ENCODE measurements at places on chromosomes 16 and 17.

DNA sequence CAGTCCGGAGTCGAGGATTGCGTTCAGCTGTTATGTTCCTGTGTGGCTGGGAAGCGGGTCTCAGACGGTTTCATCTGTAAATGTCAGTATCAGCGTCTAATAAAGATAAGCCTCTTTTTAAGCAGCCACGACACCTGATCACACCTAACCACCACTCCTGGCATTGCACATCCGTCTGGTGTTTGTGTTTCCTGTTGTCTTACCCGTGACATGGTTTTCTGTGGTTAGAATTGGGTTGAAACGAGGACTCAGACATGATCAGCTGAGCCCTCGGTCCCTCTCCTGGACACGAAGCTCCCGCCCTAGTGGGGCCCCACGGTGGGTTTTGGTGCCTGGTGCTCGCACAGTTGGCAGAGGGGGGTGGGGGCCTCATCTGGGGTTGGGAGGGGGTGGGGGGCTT is 18.3 kb downstream of the CPNE7 start:
- DNase-seq: no peak

DNA sequence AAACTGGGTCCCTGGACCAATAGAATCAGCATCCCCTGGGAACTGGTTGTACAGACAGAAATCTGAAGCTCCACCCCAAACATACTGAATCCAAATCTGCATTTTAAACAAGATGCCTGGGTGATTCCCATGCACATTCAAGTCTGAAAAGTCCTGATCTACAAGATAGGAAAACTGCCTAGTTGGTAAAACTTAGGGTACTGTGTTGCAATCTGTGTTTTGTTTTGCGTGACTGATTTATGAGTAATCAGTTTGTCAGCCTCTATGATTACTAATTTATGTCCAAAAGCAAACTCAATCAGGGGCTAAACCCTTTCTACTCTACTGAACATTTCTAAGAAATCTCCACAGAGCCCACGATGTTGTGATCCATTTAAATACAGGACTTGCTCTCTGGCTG is 103.8 kb downstream of the YPEL2 start:
- no peak for DNase-seq

GRCh38 chr16:62135446-62135845 is 99.2 kb upstream of the CDH8 start:
- no peak for DNase-seq

DNA sequence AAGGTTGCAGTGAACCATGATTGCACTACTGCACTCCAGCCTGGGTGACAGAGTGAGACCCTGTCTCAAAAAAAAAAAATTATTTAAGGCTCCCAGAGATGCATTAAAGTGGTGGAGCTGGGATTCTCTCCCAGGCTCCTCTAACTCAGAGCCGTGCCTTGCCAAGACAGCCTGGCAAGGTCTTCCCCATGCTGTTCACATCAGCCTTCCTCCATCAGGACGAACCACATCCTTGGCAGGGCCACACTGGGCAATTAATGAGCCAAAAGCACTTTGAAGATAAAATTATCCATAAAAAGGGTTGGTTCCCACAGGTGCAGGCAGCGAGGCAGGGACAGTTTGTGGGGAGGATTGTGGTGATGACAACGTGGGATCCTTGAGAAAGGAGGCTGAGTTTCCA is 19.8 kb upstream of the BBS2 start:
- no peak for DNase-seq

DNA sequence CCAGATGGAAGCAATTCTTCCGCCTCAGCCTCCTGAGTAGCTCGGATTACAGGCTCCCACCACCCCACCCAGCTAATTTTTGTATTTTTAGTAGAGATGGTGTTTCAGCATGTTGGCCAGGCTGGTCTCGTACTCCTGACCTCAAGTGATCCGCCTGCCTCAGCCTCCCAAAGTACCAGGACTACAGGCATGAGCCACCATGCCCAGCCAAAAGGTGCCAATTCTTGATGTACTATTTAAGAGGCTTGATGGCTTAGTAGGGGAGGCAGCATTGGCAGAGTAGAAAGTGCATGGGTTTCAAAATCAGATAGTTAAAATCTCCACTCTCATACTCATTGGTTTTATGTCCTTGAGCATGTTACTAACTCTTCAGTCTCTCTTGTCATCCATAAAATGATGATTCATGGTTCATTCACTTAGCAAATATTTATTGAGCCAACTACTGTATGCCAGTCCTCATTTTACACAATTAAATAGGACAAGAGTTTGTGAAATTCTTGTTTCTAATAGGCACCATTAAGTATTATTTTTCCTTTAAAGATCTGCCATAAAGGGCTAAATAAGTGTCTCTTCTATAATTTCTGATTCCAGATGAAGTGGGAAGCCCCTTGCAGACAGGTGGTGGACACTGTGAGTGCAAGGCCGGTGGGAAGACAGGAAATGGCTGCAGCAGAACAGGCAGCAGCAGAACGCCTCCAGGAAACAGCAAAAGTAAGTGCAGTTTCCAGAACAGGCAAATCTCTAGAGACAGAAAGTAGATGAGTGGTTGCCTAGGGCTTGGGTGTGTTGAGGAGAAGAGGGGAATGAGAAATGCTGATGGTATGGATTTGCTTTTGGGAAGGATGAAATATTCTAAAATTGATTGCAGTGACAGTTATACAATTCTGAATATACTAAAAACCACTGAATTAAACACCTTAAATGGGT is 8.2 kb upstream of the RPL27 start:
- no peak for DNase-seq

DNA sequence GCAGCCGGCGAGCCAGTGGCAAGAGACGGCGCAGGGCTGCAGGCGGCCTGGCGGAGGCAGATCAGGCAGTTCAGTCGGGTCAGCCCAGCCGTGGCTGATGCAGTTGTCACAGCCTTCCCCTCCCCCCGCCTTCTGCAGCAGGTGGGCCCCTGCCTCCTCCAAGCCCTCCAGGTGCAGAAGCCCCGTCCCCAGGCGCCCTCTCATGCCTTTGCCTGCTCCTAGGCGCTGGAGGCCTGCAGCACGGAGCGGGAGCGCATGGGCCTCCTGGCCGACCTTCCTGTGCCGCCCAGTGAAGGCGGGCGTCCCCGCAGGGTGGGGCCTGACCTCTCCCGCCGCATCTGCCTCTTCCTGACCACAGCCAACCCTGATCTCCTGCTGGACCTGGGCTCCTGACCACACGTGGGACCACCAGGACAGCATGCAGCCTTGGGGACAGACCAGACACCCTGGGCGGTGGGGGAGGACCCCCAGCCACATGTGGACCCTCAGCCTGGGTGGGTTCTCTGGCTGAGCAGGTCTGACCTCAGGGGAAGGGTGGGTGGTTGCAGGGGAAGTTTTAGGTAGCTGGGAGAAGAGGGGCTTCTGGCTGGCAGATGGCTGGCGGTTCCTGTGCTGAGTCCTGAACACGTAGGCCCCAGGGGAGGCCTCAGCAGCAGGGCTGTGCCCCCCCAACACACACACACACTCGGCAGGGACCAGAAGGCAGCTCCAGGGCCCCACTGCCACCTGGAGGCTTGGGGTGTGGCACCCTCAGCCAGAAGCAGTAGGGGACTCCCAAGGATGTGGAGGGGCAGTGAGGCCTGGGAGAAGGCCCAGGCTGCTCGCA is 3.1 kb upstream of the MRPS34 start:
- DNase-seq: no peak

DNA sequence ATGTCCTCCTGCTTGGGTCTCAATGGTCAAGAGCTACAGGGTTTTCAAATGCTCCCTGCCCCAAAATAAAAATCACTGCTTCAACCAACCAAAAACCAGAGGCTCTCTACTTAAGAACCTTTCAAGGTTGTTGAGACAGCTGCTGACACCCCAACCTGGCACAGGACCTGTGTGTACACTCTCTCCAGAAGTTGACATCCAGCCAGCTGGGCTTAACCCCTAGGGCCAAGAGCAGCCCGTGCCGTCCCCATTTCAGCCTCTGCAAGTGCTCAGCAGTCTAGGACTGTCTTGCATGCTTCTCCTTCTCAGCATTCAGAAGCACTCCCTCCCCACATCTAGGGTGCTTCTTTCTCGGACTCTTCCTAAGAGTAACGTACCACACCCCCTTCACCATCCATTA is 59.0 kb upstream of the TRAP1 start:
- DNase-seq: no peak

DNA sequence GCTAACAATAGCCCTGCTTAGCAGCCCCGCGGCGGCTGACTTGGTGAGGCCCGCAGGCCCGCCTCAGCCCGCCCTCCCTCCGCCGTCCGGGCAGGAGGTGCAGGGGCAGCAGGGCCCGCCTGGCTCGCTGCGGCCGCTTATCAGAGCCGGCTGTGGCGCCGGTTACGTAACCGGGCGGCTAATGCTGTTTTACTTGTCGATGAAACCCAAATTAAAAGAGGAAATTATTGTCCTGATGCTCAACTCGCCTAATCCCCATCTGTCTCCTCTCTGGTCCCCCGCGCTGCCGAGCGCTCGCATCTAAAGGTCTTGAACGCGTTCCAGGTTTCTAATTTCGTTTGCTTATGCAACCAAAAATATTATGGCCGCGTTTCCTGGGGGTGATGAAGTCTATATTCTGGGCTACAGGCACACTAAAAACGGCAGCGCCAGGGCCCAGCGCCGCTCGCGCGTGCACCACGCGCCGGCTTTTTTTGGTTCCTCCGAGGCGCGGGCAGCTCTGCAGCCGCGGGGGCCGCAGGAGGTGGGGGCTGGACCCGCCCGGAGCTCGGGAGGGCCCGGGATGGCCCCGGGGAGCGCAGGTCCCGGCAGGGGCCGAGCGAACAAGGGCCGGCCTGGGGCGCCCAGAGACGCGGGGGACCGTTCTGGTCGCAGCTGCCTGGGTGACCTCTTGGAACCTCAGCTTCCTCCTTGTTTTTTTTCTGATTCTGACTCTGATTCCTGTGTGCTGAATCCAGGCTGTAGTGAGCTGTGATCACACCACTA is 65.2 kb upstream of the TOB1 start:
- DNase-seq: no peak

- DNase-seq: no peak
Measured at GRCh38 chr16:11277607-11278337, 1.5 kb upstream of the PRM2 start.

DNA sequence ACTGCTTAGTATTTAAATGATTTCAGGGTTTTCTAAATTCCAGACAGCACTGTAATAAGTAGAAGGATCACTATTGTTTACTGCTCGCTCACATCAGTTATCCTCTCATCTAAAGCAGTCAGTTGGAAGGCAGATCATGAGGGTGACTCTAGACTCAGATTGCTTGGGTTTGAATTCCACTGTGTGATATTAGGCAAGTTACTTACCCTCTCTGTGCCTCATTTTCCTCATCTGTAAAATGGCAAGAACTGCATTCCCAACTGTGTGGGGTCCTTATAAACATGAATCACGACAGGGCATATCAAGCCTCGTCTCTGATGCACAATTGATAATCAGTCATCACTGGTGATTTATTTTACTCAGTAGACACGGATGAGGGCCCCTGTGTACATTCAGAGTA is 15.1 kb downstream of the CLUAP1 start:
- DNase-seq: no peak

DNA sequence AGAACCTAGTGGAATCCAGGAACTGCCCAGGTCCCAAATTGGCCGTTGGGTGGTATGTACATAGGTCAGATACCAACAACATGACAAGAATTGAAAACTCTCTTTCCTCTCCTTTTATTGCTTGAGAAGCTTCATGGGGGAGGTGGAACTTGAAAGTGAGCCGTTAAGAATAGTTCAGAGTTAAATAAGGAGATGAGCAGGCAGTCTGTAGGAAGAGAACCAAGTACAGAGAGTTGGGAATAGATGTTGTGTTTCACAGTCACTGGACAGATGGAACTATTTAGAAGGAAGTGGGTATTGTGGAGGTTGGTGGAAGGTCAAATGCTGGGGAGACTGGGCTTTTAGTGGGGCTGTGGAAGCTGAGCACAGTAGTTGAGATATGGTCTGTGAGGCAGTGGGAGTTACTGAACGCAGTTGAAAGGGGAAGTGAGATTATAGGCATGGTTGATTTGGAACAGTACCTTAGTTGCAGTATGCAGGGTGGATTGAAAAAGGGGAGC is 26.4 kb downstream of the ARHGAP44 start:
- DNase-seq: no peak

DNA sequence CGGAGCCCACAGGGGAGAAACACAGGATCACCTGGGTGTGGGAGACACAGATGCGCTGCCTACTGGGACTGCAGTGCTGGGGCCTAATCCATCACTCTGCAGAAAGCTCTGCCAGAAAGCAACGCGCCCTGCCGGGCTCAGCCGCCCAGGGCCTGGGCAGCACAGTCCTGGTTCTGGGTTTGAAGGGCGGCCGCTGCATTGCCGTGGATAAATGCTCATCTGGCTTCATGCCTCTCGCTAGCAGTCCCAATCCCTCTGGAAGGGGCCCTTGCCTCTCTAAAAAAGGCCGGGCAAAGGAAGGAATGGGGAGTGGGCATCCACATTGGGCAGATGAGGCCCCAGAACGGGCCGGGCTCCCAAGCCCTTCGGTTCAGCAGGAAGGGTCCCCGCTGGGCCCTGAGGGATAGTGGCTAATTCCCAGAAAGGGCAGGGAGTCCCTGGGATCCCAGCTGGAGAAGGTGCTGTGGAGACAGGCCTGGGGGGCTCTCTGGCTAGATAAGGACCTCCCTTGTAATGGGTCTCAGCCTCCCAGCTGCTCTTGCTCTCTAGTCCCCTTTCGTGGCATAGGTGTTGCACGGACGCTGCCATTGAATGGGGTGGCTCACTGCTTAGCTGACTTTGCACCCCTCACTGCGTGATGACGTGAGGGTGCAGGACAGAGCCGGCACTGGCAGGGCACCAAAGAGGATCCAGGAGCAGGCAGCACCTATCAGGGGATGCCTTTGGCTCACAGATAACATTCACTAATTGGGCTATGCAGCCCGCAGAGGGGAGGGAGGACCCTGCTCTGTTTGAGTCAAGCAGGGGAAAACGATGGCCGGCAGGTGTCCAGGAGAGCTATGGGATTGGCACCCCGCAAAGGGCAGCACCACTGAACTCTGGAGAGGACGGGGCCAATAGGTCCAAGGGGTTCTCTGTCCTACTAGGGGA is 88.6 kb downstream of the PGS1 start:
- DNase-seq: no peak
